Suppressor macrophage treated with lipopolysaccharide for 4 hours (primary cell): ENCODE measurements at places on chromosomes 1 and 21.
A peak's percentile ranks its signal among the peaks of the same experiment; 100 is the strongest.

DNA sequence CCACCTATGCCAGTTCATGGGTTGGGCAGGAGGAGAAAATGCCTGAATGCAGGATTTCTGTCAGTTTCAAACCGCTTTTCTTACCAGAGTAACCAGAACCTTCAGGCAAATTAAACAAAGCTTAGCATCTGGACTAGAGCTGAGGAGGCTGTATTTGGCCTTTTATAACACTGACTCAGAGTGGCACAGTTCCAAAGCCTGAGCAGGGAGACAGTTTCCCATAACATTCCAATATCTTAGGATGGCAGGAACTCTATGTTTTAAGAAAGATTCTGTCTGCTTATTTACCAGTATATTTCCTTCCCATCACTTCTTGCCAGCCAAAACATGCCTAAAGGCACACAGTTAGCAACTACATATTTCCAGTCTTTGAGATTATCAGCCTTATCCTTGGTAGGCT lies 46.8 kb downstream of the UBR4 start:
- DNase-seq = no peak

- no peak for DNase-seq
Measured at GRCh38 chr21:16709866-16710550, 802.8 kb upstream of the CXADR start.

DNA sequence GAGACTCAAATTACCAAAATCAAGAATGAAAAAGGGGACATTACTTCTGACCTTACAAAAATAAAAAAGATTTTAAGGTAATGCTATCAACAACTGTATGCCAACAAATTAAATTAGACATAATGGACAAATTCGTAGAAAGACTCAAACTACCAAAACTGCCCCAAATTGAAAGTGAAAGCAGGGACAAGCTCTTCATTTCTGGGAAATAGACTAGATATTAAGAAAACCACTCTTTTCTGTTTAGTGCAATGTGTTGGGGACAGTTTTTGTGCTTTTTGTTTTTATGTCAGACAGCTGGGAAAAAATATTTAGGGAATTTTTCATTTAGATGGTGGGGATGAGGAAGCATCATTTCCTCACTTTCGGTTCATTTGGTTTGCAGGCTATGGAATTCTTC lies 4.9 kb upstream of the GBP1 start:
- peak; percentile 87 for DNase-seq

DNA sequence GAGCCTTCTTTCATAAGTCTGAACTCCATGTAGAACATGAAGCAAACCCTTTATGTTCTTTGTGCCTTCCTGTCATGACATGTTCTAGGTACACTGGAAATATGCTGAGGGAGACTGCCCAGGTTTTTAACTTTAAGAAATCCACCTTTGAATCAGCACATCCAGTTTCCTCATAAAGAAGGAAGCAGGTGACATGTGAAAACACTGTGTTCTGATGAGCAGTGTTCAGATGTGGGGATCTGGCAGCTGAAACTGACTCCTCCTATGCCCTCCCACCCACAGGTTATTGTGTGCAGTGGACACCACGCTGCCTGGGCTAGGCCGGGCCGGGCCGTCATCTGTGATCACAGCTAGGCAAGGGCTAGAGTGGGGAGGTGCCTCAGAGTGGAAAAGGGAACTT lies 51.1 kb downstream of the CNN3 start:
- DNase-seq = peak; percentile 23
